Stimulated activated CD8-positive, alpha-beta memory T cell treated with anti-CD3 and anti-CD28 coated beads, Interleukin-7, amount 100 ng/mL, for 1 hour (primary cell): ENCODE measurements at places on chromosomes 3 and 15.

GRCh38 chr3:100602506-100603444 is 6.6 kb upstream of the ADGRG7 start:
- no peak for DNase-seq

DNA sequence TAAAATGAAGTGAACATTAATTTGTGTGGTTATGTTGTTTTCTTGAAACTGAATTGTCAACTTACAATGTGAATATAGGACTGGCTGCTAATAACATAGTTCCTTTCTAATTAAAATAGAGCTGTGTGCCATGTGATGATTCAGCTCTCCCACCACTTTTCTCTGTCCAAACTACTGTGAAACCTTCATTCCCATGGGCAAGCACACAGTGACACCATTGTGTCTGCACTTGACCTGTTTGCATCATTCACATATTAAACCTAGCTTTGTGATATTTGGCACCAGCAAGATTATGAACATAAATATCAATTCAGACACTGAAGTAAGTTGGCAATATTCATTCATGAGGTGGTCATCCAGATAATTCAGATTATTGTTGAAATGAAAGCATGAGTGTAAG is 78.8 kb upstream of the TCF12 start:
- DNase-seq = no peak

DNA sequence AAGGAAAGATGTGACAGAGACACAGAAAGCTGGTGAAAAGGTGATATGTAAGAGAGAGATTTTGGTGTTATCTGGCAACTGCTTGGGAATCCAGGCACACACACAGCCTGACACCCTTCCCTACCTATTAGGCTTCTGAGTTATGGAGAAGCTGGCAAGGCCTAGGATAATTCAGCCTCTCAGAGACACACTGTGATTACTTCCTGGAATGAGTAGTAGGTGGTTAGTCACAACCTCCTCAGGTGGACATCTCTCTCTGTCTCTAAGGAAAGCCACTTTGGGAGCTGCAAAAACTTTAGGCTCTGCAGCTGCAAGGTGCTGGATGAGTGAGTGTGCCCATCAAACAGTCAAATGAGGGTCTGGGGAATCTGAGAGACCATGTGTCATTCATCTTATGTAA is 201.9 kb downstream of the PDCD6IP start:
- DNase-seq = no peak

- DNase-seq = no peak
Observed at GRCh38 chr3:153244961-153245360, 82.9 kb downstream of the RAP2B start.

DNA sequence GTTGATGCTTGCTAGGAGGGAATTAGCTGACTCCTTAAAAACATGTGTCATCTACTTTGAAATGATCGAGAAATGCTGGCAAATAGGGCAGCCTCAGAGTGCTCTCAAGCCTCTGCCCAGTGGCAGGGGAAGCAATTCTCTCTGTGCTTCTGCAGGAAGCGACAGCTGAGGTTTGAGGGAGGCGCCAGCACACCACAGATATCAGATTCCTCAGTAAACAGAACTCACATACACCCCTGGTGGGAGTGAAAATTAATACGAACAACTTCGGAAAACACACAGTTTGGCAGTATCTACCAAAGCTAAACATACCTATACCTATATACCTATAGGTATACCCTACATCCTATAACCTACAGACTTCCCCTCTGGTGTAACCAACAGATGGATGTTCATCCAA is 61.3 kb downstream of the NSMCE3 start:
- no peak for DNase-seq

DNA sequence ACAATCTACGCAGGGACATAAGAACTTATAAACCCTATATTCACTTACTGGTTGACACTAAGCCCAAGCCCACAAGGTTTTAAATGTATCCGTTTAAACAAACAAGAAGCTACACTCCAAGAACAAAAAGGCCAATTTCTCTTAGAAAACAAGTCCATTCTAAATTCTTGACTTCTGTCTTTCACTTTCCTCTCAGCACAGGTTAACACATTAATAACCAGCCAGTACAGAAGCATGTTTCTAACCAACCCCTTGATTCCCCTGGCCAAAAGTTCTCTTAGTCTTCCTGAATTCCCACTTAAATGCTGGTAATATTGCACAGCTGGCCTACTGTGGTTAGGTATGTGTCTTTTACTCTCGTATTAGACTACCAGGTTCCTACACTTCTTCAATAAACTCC is 4.7 kb downstream of the DMXL2 start:
- DNase-seq = no peak
